ENCODE measurements at places on chromosomes 12 and 14. TPM values are rescaled to one million over a fixed set of nuclear protein-coding genes. Genes with fewer than 3 reads are reported as not detected.
A peak's percentile ranks its signal among the peaks of the same experiment; 100 is the strongest.

- no peak overlapping the region for H3K27ac ChIP-seq
- DNase-seq = peak; percentile 9
- H3K4me3 ChIP-seq = no peak overlapping the region
- no peaks in the 10 kb centered on the region for H3K36me3 ChIP-seq
These were observed 982.0 kb upstream of the TMEM132C start for GRCh38 chr12:127284870-127285431.

GRCh38 chr12:30926243-30927221 lies at the start of gene TSPAN11:
TSS of gene TSPAN11 (plus strand) at chr12:30926748. CDS start at chr12:30953992, 27,244 bp downstream.
- DNase-seq = peak; percentile 12
- no peak within 1 kb of the TSS for H3K4me3 ChIP-seq
- no peaks in the 10 kb centered on the region for H3K4me1 ChIP-seq
- peaks cover 50% of the 10 kb centered on the region for H3K27me3 ChIP-seq
- no peaks in the 10 kb centered on the region for H3K36me3 ChIP-seq

Gene ADCY4
- total RNA-seq = 1.4 TPM

DNA sequence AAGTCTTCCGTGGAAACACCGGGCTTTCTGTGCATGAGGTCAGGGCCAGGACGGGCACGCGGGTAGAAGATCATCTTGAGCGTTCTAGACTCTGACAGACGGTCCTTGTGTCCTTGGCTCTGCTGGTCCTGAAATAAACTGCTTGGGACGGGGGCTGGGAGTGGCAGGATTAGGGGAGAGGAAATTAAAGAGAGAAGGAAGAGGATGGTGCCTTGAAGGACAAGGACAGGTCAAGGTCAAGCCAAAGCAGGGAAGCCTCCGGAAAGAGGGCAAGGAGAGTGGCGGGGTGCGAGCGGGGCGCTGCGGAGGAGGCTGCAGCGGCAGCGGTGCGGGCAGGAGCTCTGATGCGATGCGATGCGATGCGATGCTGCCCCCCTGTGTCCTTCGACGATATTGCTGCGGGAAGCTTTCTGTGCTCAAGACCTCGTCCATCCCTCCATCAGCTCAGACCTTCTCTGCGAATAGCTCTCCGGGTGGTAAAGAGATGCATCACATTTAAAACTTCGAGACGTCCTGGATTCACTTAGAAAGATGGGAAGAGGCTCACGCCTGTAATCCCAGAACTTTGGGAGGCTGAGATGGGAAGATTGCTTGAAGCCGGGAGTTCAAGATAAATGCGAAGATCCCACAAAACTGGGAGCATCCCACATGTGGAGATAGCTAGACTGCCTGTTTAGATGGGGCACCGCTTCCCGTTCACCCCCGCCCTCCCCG lies 110.1 kb upstream of the TMEM132D start:
- no peak overlapping the region for H3K4me3 ChIP-seq
- H3K27me3 ChIP-seq = peaks cover 6% of the 10 kb centered on the region
- no peaks in the 10 kb centered on the region for H3K4me1 ChIP-seq

GRCh38 chr14:30994681-30995620 lies 30.5 kb upstream of the AP4S1 start:
- DNase-seq = no peak
- peak overlapping the region; percentile 85 for H3K27ac ChIP-seq
- H3K36me3 ChIP-seq = peaks cover 30% of the 10 kb centered on the region
- peaks cover 43% of the 10 kb centered on the region for H3K4me1 ChIP-seq

GRCh38 chr14:90810806-90811205 lies 5.4 kb downstream of the TTC7B start:
- H3K27ac ChIP-seq = no peak overlapping the region
- no peaks in the 10 kb centered on the region for H3K4me1 ChIP-seq
- no peak overlapping the region for H3K4me3 ChIP-seq
- H3K27me3 ChIP-seq = peaks cover 6% of the 10 kb centered on the region
- no peak for DNase-seq

- no peaks in the 10 kb centered on the region for H3K4me1 ChIP-seq
- no peak overlapping the region for H3K27ac ChIP-seq
- DNase-seq = no peak
- H3K4me3 ChIP-seq = no peak overlapping the region
- no peaks in the 10 kb centered on the region for H3K27me3 ChIP-seq
These were observed 105.6 kb downstream of the GPR135 start for GRCh38 chr14:59359431-59360124.

Gene LPCAT3
- 28.0 TPM for total RNA-seq

GRCh38 chr14:74567646-74568379 lies 44.2 kb downstream of the LTBP2 start:
- H3K27ac ChIP-seq = no peak overlapping the region
- peaks cover 4% of the 10 kb centered on the region for H3K27me3 ChIP-seq
- peaks cover 15% of the 10 kb centered on the region for H3K4me1 ChIP-seq
- no peak for DNase-seq
- H3K4me3 ChIP-seq = no peak overlapping the region

- no peak overlapping the region for H3K4me3 ChIP-seq
- no peaks in the 10 kb centered on the region for H3K36me3 ChIP-seq
- H3K27ac ChIP-seq = no peak overlapping the region
- peaks cover 4% of the 10 kb centered on the region for H3K27me3 ChIP-seq
- H3K4me1 ChIP-seq = peaks cover 12% of the 10 kb centered on the region
- DNase-seq = no peak
These were observed 92.8 kb downstream of the PAPOLA start for GRCh38 chr14:96594961-96595360.

DNA sequence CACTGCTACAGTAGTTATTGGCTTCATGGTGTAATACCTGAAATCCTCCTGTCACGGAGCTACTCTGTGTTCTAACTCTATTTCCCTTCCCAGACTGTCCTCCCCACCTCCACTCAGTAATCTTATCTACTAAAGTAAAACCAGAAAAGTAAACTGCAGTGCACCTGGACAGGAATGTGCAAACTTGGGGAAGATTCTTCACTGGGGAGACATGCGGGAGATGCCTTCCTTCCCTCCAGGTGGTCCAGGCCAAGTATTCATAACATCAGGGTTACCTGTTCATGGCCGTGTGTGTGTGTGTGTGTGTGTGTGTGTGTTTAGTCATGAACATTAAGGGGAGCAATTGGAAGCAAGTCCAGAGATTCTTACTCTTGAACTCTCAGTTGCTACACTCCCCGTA lies 84.1 kb downstream of the IFNG start:
- peaks cover 6% of the 10 kb centered on the region for H3K4me1 ChIP-seq
- H3K36me3 ChIP-seq = no peaks in the 10 kb centered on the region
- H3K27ac ChIP-seq = no peak overlapping the region
- H3K27me3 ChIP-seq = peaks cover 1% of the 10 kb centered on the region

Gene STXBP6
- not detected for total RNA-seq
